Smooth muscle cell of trachea (primary cell): ENCODE measurements at places on chromosomes 1 and 21. TPM values are rescaled to one million over a fixed set of nuclear protein-coding genes. Genes with fewer than 3 reads are reported as not detected.

Gene ICOSLG
- total RNA-seq, result under 0.01 and 0.17 TPM in 2 replicates

Gene ASB17
- total RNA-seq, result not detected in 2 replicates

Gene AMY1C
- total RNA-seq, result not detected in 2 replicates

Gene TLCD4
- 0.29 and 0.50 TPM in 2 replicates for total RNA-seq

Gene NUAK2
- total RNA-seq, result 0.87 and 2.8 TPM in 2 replicates

Gene LEPROT
- total RNA-seq, result 47.9 and 58.1 TPM in 2 replicates

Gene SLC19A2
- 8.0 and 8.9 TPM in 2 replicates for total RNA-seq

Gene LEMD1
- not detected in 2 replicates for total RNA-seq

Gene PDC
- not detected in 2 replicates for total RNA-seq

Gene BCAN
- not detected in 2 replicates for total RNA-seq

Gene PSRC1
- total RNA-seq, result 3.8 and 13.2 TPM in 2 replicates

Gene CD244
- total RNA-seq, result not detected in 2 replicates

Gene KIF26B
- total RNA-seq, result 0.87 and 3.3 TPM in 2 replicates

Gene CR2
- total RNA-seq, result under 0.01 TPM in 1 of 2 replicates, not detected in the other

Gene LIN9
- 2.2 and 7.3 TPM in 2 replicates for total RNA-seq

Gene BEND5
- total RNA-seq, result 0.17 TPM in 1 of 2 replicates, not detected in the other

Gene LCE2C
- total RNA-seq, result not detected in 2 replicates

Gene GBP6
- total RNA-seq, result under 0.01 and 0.15 TPM in 2 replicates

Gene FCRL4
- not detected in 2 replicates for total RNA-seq

Gene PGM1
- total RNA-seq, result 73.7 and 83.0 TPM in 2 replicates

Gene TSPEAR
- not detected in 2 replicates for total RNA-seq

Gene ELAVL4
- not detected in 2 replicates for total RNA-seq
